Activated gamma-delta T cell treated with anti-CD3 and anti-CD28 coated beads, Interleukin-2, amount 50 U/mL, for 16 hours (primary cell): ENCODE measurements at places on chromosomes 7 and 10.

DNA sequence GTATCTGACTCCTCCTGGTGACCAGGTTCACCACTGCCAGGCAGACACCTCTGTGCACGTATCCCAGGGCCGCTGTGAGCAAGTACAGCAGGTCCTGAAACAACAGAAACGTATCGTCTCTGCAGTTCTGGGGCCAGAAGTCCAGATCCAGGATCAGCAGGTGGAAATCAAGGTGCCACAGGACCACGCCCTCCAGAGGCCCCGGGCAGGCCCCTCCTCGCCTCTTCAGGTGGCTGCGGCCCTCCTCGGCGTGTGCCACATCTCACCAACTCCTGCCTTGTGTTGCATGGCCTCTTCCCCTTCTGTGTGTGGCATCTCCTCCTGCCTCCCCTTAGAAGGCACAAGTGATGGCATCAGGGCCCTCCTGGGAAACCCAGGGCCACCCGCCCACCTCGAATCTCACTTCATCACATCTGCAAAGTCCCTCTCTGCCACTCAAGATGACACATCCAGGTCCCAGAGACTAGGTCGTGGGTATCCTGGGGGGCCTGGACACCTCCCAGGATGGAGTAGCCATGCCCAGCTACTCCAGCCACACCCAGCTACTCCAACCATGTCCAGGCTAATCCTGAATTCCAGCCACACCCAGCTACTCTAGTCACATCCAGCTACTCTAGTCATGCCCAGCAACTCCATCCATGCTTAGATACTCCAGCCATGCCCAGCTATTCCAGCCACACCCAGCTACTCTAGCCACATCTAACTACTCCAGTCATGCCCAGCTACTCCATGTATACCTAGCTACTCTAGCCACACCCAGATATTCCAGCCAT is 52.6 kb upstream of the DNAAF5 start:
- DNase-seq: no peak

- no peak for DNase-seq
Measured at GRCh38 chr10:104622598-104623209, 18.4 kb upstream of the SORCS3 start.

DNA sequence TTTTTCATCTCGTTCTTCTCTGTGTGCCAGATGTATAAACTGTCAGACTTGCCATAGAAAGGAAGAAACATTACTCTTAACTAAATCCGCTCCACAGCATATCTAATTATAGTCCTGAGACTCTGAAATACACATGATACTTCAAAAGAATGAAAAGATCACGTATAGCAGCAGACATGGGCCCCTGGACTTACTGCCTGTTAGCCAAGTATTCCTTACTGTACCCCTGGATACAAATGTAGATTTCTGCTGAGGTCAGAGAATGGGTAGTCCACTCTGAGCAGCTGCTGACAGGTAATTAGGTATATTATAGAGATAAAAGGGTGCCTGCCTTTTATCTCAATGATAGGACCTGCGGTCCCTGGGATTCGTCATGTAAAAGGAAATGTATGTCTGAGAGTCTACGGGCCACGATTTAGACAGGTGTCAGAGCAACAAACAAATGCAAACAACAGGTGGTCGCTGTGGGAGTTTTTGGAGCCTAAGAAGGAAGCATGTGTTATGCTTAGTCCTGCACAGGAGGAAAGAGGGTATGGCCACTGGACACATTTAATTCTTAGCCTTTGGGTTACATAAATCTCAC is 69.4 kb downstream of the VOPP1 start:
- no peak for DNase-seq

- DNase-seq: no peak
Measured at GRCh38 chr10:19302117-19302516, 253.5 kb downstream of the MALRD1 start.

DNA sequence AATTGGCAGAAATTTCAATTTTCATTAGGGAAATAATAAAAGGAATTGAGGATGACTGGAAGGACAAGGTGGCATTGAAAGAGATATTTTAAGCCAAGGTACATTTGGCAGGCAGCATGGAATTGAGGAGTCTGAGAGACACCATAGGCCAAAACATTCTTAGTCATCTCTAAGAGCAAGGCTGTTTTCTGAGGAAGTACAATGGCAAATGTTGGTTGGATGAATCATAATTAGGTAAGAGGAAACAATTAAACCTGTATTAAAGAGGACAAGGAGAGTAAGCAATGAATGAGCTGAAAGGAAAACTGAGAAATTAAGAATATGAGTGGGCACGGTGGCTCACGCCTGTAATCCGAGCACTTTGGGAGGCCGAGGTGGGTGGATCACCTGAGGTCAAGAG is 86.3 kb downstream of the MRPL32 start:
- DNase-seq: no peak

DNA sequence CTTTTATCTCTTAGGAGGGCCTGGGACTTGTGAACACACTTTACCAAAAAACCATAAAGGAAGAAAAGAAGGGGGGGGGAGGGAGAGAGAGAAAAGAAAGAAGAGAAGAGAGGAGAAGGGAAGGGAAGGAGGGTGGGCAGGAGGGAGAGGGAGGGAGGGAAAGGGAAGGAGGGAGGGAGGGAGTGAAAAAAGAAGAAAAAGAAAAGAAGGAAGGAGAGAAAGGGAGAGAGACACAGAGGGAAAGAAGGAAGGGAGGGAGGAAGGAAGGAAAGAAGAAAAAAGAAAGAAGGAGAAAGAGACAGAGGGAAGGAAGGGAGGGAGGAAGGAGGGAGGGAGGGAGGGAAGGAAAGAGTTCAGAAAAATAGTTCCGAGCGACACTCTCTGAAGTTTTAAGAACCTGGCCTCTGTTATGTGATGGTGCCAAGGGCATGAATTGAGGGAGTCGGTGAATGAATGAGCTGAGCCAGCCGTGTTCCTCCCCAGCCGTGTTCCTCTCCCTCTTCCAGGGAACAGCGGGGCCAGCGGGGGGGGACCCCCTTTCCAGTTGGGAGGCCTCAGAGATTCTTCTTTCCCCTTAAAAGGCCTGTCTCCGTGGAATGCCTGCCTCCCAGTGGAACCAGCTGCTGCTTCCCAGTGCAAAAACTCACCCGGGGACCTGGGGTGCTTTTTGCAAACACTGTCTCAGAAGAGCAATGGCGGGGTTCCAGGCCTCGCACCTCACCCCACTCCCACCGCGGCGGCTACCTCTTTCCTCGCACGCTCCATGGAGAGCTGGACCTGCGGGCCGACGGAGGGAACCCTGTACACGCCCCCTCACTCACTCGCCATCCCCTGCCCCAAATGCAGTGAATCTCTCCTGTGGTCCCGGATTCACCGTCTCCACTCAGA is 84.1 kb downstream of the FOXL3 start:
- DNase-seq: no peak

DNA sequence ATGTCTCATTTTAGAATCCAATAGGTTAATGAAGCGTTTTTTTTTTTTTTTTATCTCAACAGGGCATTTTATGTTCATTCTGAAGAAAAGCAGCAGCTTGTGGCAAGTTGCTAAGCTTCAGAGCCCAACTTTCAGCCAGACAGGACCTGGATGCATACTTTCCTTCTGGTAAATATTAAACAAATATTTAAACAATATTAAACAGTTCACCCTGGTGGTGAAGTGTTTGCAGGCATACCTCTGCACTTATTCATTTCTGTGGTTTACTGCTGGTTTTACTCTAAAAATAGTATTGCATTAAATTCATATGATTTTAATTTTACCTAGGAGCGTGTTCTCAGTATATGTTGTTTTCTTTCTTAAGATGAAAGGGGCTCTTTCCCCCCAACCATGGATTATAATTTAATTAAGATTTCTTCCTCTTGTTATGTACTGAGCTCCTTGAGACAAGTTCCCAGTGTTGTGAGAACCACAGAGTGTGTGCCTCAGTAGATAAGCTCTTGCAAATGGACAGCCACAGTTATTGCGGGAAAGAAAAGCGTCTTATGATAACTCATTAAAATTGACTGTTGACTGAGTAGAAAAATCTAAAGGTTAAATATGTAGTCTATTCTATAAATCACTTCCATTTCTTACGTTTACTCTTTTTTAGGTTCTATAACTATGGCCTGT is 155.8 kb downstream of the MALRD1 start:
- DNase-seq: no peak

DNA sequence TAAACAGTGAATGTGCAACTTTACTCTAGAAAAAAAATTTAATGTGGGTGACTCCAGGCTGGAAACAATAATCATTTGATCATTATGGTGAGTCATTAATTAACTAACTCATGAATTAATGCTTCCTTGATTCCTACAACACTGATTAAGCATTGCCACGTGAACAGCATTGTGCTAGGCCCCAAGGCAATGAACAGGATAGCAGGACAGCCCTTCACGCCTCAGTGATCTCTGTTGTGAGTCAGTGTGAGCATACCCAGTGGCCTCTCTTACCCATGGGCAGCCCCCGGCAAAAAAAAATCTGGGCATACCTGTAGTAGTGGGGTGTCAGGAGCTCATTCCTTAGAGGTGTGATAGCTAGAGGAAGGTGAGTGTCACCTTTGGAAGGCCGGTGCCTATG is 76.0 kb downstream of the DENND2A start:
- DNase-seq: no peak

DNA sequence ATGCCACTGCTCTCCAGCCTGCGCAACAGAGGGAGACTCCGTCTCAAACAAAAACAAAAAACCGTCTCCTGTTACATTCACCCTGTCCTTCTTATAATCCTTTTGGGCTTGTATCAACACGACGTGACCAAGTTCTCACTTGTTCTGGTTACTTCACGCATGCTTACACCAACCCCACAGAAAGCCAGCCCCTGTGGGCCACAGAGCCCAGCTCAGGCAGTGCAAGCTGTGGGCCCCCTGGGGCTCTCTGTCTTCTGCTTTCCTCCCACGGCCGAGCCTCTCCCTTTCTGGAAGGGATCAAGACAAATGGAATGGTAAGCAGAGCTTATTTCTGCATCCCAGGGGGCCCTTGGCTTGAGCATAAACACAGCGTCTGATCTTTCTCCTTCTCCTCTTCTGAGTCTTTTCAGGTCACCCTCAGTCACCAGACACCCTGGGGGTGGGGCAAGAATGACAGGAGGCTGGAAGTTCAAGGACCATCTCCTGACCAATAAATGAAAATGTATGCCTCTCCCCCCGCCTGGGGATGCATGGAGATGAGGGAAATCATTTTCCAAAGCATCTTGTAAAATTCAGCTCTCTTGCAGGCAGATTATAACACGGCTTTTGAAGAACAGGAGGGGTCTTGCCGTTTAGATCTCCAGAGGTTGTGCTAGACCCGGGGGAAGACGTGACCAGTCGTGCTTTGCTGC is 19.0 kb upstream of the TRIM56 start:
- DNase-seq: no peak

DNA sequence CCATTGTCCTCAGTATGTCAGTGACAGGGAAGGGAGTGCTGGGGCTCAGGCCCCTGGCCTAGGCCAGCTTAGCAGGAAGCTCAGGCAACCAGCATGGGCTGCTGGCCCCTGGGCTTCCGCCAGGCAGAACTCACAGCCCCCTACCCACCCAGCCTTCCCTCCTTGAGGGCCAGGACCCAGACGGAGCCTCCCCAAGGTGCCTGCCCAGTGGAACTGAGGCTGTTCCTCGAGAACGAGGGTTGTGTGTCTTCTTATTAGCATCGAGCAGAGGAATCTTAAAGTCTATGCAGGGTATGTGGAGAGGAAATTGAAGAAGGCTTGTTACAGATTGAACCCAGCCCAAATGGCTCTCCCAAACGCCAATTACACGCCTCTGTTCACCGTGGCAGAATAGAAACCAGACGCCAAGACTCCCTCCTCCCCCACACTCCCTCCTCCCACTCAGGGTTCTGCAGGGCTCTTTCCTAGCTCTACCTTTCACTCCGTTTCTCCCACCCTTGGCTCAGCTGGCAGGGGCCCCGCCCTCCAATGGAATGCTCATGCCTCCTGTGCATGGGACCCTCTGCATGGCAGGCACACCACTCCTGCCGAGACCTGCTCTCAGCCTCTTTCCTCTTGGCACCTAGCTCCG is 134.4 kb downstream of the ZMIZ1 start:
- no peak for DNase-seq

DNA sequence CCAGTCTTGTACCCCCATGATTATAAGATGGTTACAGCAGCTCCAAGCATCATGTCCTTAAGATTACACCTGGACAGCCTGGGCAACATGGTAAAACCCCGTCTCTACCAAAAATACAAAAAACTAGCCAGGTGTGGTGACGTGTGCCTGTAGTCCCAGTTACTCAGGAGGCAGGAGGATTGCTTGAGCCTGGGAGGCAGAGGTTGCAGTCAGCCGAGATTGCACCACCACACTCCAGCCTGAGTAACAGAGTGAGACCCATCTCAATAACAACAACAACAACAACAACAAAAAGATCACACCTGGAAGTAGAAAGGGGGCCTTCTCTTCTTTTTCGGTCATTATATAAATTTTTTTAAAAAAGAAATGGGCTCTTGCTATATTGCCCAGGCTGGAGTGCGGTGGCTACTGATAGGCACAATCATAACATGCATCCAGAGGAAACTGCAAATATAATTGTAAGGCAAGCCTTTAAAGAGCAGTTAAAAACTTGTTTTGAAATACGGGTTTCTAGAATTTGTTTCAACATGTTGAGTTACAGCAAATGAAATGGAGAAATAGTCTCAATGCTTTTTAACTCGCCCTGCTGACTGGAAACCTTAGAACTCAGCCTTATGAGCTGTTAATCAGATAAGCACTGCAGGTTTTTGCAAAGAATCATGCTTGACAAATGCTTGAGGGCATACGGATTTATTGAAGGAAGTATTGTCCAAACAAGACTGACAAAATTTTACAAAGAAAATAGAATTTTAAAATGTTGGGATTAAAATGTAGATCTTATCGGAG is 4.7 kb upstream of the ENTPD7 start:
- no peak for DNase-seq

DNA sequence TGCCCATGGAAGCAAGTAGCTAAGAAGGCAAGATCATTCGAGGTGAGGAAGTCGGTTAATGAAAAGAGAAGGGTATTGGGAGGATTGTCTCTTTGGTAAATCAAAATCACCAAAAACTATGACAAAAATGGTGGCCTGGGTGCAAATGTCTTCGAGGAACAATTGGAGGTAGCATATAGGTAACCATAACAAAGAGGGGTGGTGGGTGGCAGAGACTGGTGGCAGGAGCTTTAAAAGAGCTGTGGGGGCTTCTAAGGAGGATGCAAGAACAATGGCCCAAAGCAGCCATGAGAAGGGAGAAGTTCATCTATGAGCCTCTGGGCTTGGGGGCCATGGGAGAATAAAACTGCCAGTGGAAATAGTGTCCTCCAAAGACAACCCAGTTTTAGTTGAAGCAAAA is 172.2 kb upstream of the PDE1C start:
- no peak for DNase-seq

GRCh38 chr10:118395947-118396346 is 53.8 kb upstream of the FAM204A start:
- DNase-seq: no peak

DNA sequence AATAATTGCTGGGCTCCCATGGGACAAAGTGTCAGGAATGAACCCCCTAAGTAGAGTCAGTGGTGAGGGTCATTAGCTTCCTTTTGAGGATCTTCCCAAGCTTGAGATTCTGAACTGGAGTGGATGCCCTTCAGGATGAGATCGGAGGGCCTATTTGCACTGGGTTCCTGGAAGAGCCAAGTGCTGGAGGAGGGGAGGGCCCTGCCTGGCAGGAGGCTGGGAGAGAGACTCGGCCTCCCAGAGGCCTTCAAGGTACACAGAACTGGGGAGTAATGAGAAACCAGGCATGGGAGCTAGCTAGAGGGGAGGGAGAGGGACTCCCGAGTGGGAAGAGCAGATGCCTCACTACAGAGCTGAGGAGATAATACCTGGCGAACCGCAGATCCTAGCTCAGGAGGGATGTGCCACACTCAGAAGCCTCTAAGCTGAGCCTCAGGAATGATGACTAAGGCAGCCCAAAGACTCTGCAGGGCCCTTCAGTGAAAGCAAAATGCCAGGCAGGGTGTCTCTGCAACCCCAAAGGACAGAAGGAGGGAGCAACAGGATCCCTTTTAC is 9.4 kb downstream of the PDAP1 start:
- no peak for DNase-seq
